CD4-positive, alpha-beta T cell treated with Interferon alpha-2 for 1 hour (primary cell): ENCODE measurements at places on chromosomes 16 and 17.

GRCh38 chr16:77324729-77325128 is 110.1 kb downstream of the ADAMTS18 start:
- DNase-seq, result no peak

DNA sequence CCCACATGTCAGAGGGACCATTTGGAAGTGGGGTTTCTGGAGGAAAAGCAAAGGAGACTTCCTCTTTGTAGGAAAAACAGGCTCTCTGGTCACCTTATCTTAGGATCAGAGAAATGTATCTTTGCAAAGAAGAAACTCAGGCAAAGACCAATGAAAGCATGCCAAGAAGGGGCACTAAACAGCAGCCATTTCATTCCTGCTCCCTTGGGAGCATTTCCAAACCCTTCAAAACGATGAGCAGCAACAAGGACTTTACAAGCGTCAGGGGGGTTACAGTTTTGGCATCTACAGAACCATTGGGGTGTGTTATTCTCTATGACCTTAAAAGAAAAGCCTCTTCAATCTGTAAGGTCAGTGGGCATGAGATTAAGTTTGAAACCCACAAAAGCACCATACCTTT is 122.8 kb downstream of the SMG6 start:
- no peak for DNase-seq

DNA sequence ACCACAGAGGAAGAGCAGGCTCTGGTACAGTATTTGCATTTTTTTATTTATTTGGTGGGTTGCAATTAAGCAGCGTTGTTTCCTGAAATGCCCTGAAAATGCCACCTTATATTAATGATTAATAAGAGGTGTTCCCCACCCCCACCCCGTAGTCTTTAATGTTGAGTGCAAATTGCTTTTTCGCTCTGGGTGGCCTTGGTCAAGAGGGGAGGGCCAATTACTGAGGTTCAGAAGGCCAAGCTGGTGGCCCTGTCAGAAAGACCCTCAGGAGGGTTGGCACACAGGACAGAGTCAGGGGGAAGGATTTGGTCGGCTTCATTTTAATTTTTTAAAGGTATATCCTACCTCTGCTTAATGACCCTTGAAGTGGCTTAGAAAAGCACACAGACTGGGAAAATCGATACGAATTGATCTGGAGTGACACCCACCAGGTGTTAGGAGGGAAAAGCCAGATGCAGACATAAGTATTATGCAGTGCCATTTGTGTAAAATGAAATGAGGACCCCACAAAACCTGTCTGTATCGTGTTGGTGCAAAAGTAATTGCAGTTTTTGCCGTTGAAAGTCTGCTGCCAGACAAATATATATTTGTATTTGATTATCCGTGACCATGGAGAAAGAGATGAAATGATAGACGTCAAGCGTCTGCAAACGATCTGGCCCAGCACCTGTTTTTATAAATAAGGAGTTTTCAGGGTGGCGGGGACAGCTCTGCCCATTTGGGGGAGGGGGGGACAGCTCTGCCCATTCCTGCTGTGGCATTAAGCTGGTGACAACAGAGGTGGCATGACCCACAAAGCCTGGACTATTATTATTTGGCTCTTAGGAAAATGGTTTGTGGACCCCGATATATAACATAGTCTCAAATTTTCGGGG is 143.8 kb upstream of the PLCG2 start:
- no peak for DNase-seq

DNA sequence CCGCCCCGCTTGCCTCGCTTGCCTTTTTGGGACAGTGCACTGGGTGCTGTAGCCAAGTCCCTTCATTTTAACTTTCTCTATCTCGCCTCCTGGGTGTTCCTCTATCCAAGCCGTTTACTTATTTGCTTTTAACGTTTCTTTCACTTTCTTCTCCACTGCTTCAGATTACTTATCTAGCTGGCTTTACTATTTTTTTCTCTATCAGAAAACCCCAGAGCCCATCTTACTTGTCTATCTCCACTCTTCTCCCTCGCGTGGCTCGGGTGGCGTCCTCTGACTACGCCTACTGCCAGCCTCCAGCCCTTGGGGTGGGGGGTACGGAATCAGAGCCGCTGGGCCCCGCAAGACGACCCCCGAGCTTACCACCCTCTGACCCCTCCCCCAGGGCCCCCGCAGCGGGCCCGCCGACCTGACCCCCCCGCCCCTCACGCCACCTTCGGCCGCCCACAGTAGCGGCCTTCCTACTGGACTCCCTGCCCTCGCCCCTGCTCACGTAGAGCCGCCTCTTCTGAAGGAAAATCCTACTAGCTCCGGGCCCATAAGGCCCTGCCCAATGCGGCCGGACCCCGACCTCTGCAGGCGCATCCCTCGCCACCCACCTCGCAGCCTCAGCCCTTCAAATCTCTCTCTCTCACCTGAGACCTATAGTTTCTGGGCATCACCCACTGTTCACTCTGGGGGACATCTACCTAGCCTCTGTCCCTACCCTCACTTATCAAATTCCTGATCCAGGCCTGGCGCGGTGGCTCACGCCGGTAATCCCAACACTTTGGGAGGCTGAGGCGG is 1.0 kb upstream of the SLC12A4 start:
- DNase-seq, result no peak

GRCh38 chr16:82271636-82272035 is 101.6 kb upstream of the MPHOSPH6 start:
- DNase-seq, result no peak

GRCh38 chr16:490768-491167 is 36.7 kb upstream of the CAPN15 start:
- no peak for DNase-seq

GRCh38 chr16:76639685-76640289 is 362.6 kb downstream of the CNTNAP4 start:
- DNase-seq, result no peak

- DNase-seq, result no peak
These were observed 78.1 kb downstream of the LMF1 start for GRCh38 chr16:892536-893255.

- no peak for DNase-seq
These were observed 57.2 kb upstream of the SEC14L1 start for GRCh38 chr17:77083531-77083930.

DNA sequence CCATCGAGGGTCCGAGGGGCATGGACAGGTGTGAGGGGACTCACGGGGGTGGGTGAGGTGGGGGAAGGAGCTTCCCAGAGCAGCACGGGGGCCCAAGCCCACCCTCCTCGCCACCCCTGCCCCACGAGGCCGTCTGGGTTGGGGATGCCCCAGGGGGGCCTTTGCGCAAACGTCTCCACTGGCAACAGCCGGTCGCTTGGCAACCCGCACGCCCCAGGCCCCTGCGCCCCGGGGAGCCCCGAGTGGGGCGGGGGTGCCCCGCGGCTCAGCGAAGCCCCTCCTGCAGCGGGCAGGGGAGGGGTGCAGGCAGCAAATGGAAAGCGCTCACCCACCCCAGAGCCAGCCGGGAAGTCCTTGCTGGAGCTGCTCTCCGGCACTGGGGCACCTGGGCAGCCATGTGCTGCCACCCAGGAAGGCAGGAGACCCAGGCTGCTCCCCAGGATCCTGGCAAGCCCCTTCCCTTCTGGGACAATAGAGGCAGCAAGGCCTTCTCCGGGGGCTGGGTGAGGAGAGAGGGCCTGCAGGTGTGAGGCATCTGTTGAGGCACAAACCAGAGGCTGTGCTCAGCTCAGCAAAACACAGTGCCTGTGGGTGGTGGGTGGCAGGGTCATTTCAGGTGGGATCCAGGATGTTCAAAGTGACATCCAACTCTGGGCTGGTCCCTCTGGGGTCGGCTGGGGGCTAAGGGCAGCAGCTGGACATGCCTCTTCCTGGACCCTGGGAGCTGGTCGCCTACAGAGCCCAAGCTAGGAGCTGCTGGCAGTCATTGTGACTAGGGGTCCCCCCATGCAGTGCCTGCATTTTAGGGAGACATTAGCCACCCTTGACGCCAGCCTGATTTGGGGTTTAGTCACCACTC is 80.9 kb upstream of the CBX4 start:
- DNase-seq, result no peak

DNA sequence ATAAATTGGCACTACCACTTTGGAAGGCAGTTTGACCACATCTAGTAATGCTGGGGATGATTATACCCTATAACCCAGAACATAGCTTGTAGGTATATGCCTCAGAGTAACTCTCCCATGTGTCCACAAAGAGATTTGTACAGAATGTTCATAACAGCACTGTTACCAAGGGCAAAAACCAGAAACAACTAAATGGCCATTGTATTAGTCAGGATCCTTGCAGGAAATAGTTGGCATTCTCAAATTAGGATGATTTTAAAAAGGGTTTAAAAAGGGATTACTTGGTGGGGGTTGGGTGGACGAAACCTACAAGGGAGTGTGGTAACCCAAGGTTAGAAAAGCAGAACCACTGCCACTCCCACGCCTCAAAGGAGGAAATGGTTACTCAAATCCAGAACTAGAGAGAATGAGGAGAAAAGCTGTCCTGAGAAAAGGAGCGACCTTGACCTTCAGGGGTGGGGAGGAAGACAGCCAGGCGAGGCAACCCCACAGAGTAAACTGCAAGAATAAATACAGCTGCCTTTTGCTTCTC is 2.1 kb downstream of the CPPED1 start:
- DNase-seq, result peak; percentile 27

DNA sequence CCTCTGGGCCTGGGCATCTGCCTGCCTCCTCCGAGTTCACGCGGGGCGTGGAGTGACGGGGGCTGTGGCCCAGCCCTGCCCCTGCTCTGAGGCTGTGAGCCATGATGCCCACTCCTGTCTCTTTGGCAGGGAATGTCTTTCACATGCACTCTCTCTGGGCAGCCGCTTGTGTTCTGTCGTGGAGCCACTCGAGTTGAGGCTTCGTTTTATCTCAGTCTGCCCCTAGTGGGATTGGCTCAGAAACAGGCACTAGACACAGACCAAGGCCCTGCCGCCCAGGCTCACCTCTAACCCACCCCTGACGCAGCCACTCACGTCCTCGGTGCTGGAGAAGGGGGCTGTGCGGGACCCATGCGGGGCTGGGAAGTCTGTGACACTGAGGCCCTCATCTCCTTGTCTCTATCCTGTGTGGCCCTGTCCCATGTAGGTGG is 67.5 kb upstream of the KCTD5 start:
- DNase-seq, result no peak

- no peak for DNase-seq
These were observed 56.9 kb upstream of the TEKT3 start for GRCh38 chr17:15398291-15398690.

GRCh38 chr17:64387145-64387473 is 3.6 kb downstream of the PECAM1 start:
- no peak for DNase-seq

- no peak for DNase-seq
These were observed 36.2 kb downstream of the YPEL2 start for GRCh38 chr17:59367657-59368045.

GRCh38 chr16:12891836-12892235 is 9.6 kb upstream of the SHISA9 start:
- DNase-seq, result no peak

DNA sequence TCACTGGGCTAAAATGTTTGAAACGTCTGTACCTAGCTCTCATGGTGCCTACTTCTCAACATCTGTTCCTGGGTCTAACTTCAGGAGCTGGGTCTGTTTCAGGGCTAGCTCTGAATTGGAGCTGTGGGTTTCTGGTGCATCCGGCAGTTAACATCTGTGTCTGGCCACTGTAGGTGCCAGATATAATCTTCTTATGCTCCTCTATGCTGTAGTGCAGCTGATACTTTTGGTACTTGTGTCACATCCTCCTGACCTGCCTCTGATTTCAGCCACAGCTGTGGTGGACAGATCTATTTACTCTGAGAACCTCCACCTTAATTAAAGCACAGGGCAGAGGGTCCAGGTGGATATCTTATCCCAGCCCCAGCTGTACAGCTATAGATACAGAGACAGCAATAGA is 496.5 kb upstream of the CDH11 start:
- no peak for DNase-seq

GRCh38 chr17:17564323-17564722 is 27.2 kb downstream of the PEMT start:
- no peak for DNase-seq

GRCh38 chr17:40470932-40471828 is 27.9 kb downstream of the IGFBP4 start:
- no peak for DNase-seq

GRCh38 chr17:72926171-72926570 is 166.3 kb downstream of the SLC39A11 start:
- no peak for DNase-seq

DNA sequence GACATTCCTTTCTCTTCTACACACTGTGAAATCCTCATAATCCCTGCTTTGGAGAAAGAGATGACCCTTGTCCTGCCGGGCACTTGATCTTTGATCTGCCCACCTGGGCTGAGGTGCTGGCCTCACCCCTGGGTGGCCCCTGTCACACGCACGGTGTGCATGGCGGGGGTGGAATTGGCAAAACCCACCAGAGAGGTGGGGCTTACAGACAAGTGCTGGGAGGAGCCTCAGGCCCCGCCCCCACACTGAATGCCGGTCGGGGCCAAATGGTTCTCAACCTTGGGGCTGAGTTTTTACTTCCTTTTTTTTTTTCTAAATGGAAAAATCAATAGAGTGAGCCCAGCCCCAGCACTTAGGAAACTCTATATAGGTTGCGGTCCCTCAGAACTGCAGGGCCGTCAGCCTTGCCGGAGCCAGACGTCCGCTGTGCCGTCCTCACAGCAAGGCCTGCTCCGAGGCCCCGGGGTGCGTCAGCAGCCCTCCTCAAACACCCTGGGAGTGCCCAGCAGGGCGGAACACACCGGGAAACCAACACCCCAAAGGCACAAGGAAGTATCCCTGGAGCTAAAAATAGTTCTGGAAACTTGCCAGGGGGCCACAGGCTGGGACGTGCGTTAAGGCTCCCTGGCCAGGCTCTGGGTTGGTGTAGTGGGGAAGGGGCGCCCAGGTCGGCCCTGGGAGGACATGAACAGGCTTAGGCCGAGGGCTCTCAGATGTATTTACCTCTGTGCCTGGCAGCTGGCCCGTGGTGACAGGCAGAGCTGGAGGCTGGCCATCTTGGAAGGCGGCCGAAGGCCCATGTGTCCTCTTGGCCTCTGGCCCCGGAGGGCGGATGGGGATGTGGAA is 11.0 kb downstream of the GPRC5C start:
- peak; percentile 62 for DNase-seq

DNA sequence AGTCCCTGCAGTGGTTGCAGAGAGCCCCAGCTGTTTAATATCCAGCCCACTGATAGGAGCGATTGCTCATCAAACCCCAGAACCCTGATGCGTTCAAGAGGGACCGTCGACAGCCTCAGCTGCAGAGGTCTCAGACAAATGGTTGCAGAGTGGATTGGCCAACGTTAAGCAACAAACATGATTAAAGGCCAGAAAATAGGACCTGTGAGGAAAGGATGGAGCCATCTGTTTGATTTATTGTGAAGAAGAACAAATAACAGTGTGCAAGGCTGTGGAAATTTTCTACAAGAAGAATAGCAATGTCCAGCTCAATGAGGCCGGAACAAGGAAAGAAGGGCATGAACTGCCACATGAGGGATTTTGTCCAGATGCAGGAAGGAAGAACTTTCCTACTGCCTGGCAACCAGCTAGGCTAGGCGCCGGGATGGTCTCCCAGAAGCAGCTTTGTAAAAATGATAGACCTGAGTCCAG is 138.4 kb upstream of the DNAH9 start:
- no peak for DNase-seq

DNA sequence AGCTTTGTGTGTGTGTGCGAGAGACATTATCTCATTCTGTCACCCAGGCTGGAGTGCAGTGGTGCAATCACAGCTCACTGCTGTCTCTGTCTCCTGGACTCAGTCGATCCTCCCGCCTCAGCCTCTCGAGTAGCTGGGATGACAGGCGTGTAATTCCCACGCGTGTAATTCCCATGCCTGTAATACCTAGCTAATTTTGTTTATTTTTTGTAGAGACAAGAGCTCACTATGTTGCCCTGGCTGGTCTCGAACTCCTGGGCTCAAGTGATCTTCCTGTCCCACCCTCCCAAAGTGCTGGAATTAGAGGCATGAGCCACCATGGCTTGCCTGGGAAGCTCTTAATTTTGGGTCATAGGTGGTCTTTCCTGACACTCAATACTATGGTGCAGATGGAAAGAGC is 205.3 kb upstream of the TNRC6C start:
- DNase-seq, result no peak
